ENCODE measurements at places on chromosomes 1 and 21. TPM values are rescaled to one million over a fixed set of nuclear protein-coding genes. Genes with fewer than 3 reads are reported as not detected.

DIRAS3 gene
- total RNA-seq: 1.2 TPM

C8B gene
- total RNA-seq: not detected

CHODL gene
- total RNA-seq: not detected

B3GALT6 gene
- 18.5 TPM for total RNA-seq

RNF187 gene
- total RNA-seq: 56.4 TPM

ANGPTL1 gene
- not detected for total RNA-seq

C1orf21 gene
- total RNA-seq: 8.0 TPM

NCF2 gene
- total RNA-seq: 2.3 TPM

TRIM67 gene
- 0.21 TPM for total RNA-seq

ETV3L gene
- not detected for total RNA-seq

Data from A549 treated with CpdA at 1 μM for 4 hours (cell line).